ENCODE measurements at places on chromosomes 6 and 20.
A peak's percentile ranks its signal among the peaks of the same experiment; 100 is the strongest.

GRCh38 chr6:160733050-160733646 lies 31.1 kb downstream of the PLG start:
- DNase-seq = peak; percentile 45

GRCh38 chr6:108235127-108235526 lies 25.7 kb downstream of the SNX3 start:
- no peak for DNase-seq

DNA sequence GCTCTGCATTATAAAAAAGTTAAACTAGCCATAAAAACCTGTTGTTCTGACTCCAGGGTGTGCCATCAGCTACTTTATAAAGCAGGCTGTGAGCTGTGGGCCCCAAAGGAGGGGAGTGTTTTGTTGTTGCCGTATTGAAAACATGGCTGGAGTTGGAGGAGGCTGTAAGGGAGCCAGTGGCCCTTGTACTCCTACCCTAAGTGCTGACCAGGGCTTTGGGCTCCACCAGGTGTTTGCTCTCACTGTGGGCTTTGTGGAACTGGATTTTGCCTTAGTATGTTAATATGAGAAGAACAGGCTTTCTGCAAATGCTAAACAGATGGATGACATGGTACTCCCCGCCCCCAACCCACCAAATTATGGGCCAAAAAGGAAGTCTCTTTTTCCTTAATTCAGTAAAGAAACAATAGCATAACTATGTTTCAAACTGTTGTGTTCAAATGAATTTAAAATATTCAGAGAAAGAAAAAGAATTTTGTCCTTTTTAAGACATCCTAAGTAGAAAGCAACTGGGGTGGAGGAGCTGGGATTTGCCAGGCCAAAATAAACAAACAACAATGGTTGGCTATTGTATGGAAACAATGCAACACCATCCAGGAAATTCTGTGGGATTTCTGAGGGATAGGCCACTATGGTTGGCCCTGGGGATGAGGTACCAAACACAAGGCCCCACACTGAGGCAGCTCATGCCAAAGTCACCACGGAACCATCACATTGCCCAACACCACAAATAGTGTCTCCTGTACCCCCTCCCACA lies 63.3 kb downstream of the PLCG1 start:
- no peak for DNase-seq

- no peak for DNase-seq
Observed at GRCh38 chr6:96721227-96721626, 116.0 kb downstream of the GPR63 start.

DNA sequence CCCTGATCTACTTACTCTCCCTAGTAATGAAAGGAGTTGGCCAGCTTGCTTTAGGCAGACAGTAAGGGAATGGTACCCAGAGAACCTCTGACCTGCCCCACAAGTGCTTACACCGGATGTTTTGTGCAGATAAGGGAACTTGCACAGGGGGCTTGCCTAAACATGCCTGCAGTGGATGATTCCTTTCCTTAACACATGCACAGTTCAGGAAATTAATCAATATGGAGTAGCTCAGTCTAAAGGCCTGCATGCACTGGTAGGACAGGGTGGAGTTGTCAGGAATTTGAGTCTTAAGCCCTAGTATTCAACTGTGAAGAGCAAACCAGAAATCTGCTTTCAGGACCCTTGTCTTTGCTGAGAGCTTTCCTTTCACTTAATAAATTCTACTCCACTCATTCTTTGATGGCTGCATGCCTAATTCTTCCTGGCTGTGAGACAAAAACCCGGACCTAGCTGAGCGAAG lies 3.9 kb upstream of the TRIM38 start:
- no peak for DNase-seq

GRCh38 chr6:142845624-142846458 lies 99.1 kb downstream of the HIVEP2 start:
- peak; percentile 78 for DNase-seq

DNA sequence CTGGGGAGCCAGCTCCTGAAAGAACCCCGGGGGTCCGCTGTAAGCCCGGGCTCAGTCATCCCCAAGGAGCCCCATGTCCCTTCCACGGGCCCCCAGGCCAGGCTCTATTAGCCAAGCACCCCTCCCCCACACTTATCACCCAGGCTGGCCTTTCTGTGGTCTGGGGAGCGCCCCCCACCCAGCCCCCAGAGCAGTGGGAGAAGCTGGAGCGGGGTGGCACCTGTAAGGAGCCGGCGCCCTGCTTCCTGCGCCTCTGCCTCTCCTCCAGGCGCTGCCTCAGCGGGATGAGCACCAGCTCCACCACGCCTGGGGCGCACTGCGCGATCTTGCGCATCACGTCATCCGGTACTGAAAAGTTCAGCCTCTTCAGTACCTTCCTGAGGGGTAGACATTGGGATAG lies 2.3 kb downstream of the SPEF1 start:
- no peak for DNase-seq

DNA sequence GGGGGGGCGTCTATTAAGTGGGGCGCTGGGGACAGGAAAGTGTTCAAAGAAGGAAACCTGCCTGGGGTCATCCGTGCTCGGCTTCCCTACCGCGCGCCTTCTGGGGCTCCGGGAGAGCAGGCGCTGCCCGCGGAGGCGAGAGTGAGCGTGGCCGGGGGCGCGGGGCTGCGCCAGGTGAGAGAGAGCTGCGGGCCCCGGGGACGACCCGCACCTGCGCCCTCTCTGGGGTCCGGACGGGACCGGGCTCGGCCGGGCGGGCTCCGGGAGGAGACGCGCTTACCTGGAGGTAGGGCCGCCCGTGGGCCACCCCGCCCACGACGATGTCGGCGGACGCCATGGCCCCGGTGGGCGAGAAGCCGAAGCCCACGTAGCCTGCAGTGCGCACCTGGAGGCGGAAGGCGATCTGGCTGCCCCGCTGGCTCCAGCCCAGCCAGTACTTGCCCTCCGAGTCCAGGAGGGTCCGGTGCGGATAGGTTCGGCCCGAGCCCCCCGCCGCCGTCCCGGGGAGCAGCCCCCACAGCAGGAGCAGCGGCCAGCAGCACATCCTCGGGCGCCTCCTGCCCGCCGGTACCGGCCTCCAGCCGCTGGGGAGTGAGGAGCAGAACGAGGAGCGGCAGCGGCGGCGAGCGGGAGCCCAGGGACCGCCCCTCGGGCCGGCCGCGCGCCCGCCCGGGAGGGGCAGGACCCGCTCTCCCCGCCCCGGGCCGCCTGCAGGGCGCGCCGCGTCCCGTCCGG lies at the start of gene MOXD1:
TSS of gene MOXD1 (minus strand) at position 593 of the 735 bp plus-strand sequence. CDS start at position 544, 49 bp downstream.
- DNase-seq = no peak

- no peak for DNase-seq
Observed at GRCh38 chr6:153129873-153130514, 1.1 kb downstream of the RGS17 start.

DNA sequence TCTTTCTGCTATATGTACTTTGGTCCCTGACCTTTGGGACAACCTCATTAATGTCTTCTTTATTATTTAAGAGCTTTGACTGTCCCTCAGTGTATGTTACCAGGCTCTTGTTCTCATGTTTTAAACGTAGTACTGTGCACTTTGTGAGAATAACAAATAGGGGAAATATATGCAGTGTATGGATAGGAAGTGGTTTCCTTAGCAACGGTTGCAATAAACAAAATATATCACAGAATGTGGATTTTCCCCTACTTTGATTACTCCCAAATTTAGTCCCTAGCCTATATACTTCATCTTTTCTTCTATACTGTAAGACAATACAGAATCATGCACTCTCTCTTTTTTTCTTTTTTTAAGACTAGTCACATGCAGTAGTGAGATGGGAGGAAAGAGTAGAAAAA lies 123.8 kb upstream of the AKIRIN2 start:
- DNase-seq = peak; percentile 58

DNA sequence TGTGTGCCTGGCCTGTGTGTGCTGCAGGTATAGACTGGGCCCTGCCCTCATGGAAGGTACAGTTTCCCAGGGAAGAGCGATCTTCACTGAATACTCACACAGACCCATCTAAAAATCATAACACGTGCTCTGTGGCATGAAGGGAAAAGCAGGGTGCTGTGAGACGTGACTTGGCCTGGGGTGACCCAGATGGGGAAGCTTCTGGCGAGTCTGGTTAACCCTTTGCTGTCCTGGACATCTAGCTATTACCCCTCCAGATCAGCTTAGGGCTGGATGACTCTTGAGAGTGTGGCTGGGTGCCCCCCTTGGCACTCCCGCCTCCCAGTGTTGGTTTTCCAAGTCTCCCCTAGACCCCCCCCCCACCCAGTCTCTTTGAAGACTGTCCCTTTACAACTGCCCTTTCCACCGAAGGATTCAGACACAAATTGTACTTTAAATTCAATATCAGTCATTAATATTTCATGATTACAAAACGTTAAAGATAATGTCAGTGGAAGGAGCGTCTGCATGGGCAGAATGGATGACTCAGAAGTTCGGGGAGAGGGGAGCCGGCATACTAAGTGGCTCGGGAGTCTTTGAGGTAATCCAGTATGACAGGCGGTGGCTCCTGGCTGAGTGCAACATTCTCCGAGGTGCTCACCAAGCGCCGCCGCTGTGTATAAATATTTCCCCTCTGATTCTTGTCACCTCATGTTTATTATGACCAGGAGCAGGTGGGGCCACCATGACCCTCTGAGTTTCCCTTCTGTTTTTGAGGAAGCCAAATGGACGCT lies 77.3 kb downstream of the CD40 start:
- no peak for DNase-seq

DNA sequence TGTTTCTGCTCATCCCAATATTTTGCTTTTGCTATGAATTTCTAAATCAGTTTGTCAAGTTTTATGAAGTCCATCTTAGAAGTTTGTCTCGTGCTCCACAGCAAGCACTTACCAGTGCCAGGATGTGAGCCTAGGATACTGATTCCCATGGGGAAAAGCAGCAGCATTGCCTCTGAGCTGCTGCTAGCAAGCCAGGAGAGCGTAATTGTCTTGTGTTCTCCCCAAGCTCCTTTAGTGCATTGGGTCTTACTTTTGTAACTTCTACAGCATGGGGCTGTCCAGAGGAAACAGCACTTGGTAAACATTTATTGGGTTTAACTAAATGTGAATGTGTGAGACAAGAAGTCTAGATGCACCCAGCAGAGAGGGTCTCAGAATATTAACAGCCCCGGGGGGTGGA lies 76.1 kb downstream of the RNF182 start:
- DNase-seq = no peak

DNA sequence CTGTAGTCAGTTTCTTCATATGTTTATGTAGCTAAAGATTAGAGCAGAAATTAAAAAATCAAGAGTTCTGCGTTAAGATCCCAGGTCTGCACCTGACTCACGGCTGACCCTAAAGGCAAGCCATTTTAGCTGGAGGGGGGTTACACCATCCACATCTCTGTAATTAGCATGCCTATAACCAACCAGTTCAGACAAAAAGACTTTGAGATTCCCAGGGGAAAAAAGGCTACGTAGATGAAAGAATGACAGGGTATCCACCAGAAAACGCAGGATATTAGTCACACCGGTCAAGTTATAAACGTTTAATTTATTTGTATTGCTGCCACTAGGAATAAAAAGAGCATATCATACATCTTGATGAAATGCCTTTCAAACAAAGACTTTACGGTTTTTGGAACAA lies 299.1 kb downstream of the FOXC1 start:
- no peak for DNase-seq

- no peak for DNase-seq
Observed at GRCh38 chr6:7432391-7433120, 42.9 kb downstream of the RIOK1 start.

- no peak for DNase-seq
Observed at GRCh38 chr6:149108038-149108748, 209.3 kb upstream of the TAB2 start.

DNA sequence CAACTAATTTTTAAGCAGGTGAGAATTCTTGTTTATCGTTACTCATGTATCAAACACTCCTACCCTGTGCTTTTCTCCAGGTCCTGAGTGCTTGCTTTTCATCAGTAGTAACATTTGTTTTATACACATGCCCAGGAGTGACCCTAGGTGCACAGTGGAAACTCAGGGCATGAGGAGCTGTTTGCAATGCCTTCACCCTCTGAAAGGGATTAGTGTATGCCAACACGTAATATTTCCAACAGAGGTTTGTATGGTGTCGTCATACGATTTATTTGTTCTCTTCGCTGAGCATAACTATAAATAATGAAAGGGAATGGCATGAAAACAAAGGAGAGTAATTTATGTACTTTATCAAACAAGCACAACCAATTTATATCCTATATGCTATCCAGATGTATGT lies 537.4 kb upstream of the MMS22L start:
- no peak for DNase-seq

GRCh38 chr6:36127462-36128016 lies 2.8 kb upstream of the MAPK13 start:
- DNase-seq = no peak

DNA sequence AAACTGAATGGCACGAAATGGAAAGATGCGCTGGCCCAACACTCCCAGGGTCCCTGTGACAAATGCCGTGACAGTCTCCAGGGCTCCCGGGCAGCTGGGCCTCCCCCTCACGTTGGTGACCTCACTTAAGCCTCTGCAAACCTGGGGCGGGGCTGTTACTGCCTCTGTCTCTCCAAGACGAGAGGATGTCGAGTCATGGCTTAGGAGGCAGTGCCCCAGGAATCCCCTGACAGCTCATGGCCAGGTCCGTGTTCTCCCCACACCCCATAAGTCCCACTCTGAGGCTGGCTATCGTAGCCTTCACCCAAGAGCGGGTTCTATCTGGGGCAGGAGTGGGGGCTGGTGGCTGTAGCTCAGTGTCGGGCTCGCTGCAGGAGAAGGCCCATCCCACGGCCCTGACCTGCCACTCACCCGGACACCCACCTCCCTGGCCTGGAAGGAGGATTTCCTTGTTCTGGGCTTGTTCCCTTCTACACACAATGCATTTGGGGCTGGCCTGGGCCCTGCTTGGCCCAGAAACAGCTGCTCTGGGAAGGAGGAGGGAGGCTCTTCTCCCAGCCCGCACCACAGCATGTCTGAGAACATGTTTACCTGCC lies 5.6 kb upstream of the RPS21 start:
- no peak for DNase-seq

DNA sequence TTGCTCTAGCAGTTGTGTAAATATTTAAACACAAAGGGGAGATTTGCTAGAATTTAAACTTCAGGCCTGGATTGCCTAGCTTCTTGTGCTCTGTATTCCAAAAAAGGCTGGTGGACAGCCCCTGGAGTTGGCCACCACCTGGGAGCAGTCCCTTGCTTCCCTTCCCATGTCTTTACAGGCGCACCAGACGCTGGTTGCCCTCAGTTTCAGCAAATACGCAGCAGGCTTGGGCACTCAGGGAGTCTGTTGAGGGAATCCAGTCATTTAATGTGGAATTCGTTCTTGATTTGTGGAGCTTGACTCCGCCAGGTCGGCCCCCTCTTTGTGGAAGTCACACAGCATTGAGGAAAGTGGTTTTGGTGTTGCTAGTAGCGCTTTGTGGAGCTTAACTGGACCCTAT lies 156.8 kb downstream of the DTNBP1 start:
- DNase-seq = no peak

DNA sequence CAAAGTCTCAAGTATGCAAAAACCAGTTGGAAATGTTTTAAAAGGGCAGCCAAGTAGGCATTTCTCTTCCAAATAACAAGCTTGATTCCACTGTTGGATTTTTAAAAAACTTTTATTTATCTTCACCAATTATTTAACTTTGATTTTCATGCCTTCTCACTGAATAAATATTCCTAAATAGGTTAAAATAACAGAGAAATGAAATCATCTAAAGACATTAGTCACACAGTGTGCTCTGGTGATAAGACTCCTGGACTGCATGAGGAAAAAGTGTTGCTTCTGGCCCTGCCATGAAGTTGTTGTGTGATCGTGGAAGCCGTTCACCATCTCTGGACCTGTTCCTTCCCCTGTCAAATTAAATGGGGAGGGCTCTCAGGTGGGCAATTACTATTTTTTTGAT lies 33.8 kb upstream of the IGF2R start:
- no peak for DNase-seq
